ENCODE measurements at places on chromosomes 11 and 22.

DNA sequence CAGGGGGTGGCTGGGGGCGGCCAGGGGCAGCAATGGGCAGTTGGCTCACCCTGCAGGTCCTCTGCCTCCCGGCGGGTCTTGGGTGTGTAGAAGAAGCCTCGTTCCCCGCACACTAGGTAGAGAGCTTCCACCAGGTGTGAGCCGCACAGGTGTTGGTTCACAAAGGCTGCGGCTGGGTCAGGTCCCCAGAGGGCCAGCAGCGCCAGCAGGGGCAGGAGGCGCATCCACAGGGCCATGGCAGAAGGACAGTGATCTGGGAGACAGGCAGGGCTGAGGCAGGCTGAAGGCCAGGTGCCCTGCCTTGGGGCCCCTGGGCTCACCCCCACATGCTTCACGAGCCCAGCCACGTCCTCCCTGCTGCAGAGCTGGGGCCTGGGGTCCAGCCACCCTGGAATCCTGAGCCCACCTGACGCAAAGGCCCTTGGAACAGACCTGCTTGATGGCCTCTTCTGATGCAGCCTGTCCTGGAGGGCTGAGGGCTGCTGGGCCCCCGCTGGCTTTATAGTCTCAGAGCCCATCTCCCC lies at the start of gene INS:
INS (minus strand) TSS at position 474 of the 524 bp plus-strand sequence; CDS start at position 236, 238 bp downstream.
- no peak for DNase-seq

DNA sequence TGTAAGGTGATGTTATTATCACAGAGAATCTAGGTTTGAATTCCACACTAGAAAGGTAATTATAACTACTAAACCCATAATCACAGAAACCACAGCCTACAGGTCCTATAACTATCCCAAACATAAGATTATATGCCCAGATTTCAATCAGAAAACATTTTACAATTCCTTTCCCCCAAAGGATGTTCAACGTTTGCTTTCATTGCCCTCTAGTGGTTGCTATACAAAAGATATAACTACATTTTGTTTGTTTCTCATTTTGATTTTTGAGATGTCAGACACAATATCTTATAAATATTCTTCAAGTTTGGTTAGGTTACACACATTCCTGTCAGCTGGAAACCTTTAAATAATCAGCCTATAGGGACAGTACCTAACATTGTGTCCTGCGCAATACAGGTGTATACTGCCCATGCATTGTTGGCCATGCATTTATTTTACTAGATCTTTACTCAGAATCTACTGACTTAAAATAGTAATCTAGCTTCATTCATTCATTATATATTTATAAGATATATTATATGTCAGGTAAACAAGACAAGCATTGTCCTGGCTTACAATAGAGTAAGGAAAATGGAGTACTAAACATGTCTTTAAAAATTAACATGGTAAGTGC lies 530.5 kb upstream of the CCDC90B start:
- no peak for DNase-seq

DNA sequence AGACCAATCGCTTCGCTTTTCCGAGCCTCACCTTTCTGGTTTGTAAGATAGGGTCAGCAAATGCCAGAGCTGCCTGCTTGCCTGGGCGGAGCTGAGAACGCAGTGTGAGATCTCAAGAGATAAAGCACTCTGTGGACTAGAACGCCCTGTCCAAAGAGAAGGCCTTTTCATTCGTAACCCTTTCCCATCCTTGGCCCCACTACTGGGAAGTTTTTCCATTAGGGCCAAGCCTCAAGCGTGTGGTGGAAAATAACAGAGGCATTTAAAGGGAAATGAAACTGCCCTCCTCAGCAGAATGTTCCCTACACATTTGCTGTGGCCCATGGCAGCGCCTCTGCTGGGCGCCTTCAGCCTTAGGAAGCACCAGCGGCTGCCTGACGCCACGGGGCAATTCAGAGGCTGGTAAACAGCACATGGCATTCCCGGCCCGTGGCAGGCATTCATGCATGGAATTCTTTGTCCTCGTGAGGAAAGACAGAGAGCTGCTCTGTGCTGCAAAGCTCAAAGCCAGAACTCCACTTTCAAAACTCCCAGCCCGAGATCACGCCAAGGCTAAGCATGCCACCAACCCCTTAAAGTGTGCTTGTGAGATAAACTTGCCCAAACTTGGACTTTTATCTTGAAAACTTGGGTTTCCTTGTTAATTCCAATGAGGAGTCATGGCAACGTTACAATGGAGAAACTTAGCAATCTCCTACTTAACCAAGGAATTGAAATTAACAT lies 38.1 kb downstream of the AHNAK start:
- peak; percentile 86 for DNase-seq

DNA sequence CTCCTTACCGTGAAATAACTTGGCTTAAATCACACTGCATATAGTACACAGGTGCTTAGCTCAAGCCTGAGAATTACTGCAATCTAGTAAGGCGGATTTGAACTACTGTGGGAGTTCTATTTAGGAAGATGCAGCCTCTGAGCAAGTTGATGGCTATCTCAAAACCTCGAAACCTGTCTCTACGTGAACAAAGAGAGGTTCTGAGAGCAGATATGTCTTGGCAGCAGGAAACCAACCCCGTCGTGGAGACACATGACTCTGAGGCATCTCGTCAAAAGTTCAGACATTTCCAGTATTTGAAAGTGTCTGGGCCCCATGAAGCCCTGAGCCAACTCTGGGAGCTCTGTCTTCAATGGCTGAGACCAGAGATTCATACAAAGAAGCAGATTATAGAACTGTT lies 5.9 kb downstream of the ZNF215 start:
- DNase-seq = no peak

GRCh38 chr11:12414611-12415010 lies 37.2 kb downstream of the PARVA start:
- DNase-seq = no peak

GRCh38 chr11:128517451-128518230 lies 69.7 kb downstream of the ETS1 start:
- DNase-seq = no peak

GRCh38 chr11:118998388-118998717 lies 415 bp downstream of the CENATAC start:
- DNase-seq = no peak

- no peak for DNase-seq
Observed at GRCh38 chr22:30390974-30391691, 3.9 kb upstream of the RNF215 start.

GRCh38 chr11:27386181-27386845 lies 23.3 kb upstream of the CCDC34 start:
- no peak for DNase-seq

- DNase-seq = no peak
Observed at GRCh38 chr22:44098021-44098739, 74.1 kb downstream of the PARVB start.

- no peak for DNase-seq
Observed at GRCh38 chr22:26302726-26303125, 126.3 kb upstream of the ASPHD2 start.

DNA sequence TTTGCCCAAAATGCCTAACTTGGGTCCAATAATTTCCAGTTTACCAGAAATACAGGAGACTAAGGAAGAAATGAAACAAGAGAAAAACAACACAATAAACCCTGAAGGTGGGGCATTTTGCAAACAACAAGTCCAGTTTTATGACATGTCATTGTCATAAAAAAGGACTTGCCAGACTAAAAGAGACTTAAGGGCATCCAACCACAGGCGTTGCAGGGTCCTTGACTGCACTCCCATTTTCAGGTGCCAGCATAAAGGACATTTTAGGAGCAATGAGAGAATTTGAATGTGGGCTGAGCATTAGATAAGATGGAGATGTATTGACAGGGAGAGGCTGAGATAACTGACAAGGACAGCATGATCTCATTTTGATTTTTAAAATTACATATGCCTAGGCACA lies 28.1 kb upstream of the DAGLA start:
- DNase-seq = no peak

DNA sequence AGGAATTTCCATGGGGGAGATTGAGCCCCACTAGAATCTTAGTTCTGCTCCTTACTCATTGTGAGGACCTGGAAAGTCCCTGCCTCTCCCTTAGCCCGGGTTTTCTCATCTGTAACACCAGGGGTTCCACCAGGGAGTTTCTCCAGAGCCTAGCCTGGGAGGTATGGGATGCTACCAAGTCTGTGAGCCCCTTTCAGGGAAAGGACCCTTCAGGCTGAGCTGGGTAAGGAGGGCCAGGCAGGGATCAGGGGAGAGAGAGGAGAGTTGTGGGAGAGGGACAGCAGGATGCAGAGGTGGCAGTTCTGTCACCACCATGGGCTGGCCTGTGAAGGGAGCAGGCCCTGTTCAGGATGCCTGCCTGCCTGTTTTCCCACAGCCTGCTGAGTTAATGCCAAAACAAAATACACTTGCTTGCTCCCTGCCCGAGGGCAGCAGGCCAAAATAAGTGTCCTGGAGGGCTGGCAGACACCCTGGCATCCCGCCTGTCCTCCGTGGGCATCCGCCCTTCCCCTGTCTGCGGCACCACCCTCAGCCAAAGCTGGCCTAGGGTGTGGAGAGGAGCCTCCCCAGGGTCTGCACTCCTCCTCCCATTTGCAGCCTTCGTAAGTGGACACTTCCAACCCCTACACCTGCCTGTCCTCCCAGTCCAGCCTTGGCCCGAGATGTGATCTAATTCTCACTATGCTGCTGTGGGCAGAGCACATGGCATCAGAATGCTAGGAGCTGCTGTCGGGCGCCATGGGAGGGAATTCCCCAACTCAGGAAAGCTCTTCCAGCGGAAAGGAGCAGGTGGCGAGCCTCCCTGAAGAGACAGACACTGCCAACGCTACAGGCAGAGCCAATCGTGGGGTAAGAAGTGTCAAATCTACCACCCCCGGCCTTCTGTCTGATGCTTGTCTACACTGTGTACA lies 5.9 kb upstream of the FCHSD2 start:
- peak; percentile 84 for DNase-seq

DNA sequence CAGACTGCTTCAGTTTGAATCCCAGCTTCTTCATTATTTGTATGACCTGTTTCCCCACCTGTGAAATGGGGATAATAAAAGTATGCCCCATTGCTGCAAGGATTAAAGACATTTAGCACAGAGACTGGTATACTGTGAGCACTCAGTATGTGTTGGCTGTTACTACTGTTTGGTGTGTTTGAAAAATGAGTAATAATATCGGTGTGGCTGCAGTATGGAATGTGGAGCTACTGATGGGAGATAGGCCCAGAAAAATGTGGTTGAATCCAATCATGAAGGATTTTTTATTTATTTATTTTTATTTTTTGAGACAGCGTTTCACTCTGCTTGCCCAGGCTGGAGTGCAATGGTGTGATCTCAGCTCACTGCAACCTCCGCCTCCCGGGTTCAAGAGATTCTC lies 9.1 kb upstream of the C1QTNF4 start:
- DNase-seq = no peak

DNA sequence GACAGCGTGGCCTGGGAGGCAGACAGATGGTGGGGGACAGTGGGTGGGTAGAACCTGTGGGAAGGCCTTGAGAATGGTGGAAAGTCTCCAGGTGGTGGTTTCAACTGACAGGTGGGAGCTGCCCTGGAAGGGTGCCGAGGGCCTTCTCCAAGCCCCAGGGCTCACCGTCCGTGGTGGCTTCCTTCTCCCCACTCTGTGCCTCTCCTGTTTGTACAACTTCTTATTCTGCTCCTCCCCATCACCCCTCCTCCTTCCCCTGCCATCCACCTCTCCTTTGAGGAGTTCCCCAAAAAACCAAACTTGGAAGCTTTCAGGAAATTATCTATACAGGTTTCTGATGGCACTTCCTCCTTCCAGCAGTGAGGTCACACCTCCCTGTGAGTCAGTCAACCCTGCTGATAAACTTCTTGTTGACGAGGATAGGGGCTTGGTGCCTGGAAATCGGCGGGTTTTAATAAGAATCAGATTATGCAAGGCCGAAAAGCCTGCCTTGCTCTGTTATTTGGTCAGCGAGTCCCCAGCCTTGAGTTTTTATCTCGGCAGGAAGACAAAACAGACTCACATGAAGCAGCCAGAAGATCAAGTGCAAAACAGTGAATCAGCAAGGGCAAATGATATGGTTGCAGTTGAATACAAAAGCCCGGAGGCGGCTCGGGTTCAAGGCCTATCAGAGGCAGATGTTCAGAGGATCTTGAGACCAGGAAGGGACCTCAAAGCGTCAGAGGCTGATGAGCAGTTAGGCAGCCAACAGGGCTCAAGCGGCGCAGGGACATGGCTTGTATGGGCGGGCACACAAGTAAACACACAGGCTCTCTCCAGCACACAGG lies 9.5 kb upstream of the ST3GAL4 start:
- DNase-seq = peak; percentile 87

DNA sequence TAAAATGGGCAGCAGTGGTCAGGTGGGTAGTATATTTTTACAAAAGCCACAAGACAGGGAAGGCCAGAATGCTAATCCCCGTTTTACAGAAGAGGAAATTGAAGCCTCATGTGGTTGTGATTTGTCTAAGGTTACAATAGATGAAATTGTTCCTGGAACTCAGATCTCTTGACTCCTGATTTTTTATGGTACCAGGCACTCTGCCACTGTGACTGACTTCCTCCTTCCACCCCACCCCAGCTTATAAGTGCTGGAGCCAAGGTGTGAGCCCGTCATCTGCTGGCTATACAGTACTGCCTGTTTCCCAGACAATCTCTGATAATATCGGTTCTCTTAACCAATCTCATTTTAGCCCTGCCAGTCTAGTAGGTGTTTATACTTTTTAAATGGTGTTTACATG lies 1.9 kb downstream of the SLC5A1 start:
- DNase-seq = no peak

DNA sequence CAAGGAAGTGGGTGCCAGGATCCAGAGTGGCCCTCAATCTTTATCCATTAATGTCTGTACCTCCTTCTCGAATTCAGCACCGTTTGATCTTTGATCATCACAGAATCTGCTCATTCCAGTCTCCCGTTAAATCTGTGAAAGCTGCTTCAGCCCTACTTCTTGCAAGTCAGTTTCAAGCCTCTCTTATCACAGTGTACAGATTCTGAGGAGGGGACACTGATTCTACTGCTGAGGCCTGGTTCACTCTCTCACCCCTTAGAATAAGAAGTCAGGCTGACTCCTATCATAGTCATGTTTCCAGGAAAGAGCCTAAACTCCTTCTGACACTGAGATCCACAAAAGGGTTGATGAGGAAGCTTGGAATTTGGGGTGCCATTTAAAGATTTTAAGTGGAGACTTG lies 39.0 kb downstream of the MAML2 start:
- DNase-seq = no peak

DNA sequence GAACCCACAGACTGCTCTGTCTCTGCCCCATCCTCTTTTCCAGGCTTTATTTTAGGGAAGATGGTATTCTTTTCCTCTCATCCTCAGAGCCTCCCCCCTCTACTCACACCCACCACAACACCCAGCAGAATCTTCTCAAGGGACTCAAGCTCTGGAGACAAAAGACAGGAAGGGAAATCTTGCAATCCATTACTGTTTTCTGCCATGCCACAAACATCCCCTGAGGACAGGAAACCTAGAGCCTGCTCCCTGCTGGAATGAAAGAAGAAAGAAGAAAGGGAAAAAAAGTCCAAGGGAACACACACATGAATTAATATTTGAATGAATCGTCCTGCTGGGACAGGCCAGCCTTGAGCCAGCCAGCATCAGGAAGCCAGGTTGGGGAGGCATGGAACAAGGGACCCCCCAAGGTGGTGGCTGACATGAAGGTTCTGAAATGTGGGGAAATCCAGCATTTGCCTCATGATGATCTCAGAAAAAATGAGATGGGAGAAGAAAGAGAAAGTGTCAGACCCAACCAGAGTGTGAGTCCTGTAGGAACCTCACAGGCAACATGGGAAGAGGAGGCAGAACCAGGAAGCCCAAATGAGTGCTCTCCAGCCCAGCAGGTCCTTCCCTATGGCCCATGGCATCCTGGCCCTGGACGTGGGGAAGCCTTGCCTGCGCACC lies 34.0 kb downstream of the SLCO2B1 start:
- DNase-seq = no peak

- no peak for DNase-seq
Observed at GRCh38 chr11:13663631-13664071, 4.8 kb upstream of the FAR1 start.

- DNase-seq = no peak
Observed at GRCh38 chr22:42217019-42217751, 53.3 kb downstream of the TCF20 start.
